ENCODE measurements at places on chromosomes 2 and 18. TPM values are rescaled to one million over a fixed set of nuclear protein-coding genes. Genes with fewer than 3 reads are reported as not detected.

Gene AGXT
- not detected for total RNA-seq

Gene ALK
- total RNA-seq: not detected

Gene KLHL30
- under 0.01 TPM for total RNA-seq

Gene IL18R1
- 0.18 TPM for total RNA-seq

Gene CSRNP3
- 0.72 TPM for total RNA-seq

Gene TGFA
- total RNA-seq: not detected

Gene NYAP2
- not detected for total RNA-seq

Gene AFF3
- total RNA-seq: 13.9 TPM

Gene NCKAP5
- total RNA-seq: 3.9 TPM

- no peak overlapping the region for H3K4me3 ChIP-seq
- no peaks in the 10 kb centered on the region for H3K27me3 ChIP-seq
- no peaks in the 10 kb centered on the region for H3K4me1 ChIP-seq
These were observed 1327.1 kb upstream of the ZEB2 start for GRCh38 chr2:145846982-145847381.

GRCh38 chr2:53969968-53970723 is 647 bp downstream of the PSME4 start:
- peak overlapping the region; percentile 80 for H3K27ac ChIP-seq
- H3K27me3 ChIP-seq: no peaks in the 10 kb centered on the region
- peaks cover 1% of the 10 kb centered on the region for H3K36me3 ChIP-seq

GRCh38 chr2:45975752-45976517 is 321.3 kb upstream of the EPAS1 start:
- no peaks in the 10 kb centered on the region for H3K4me1 ChIP-seq
- H3K27ac ChIP-seq: no peak overlapping the region
- no peaks in the 10 kb centered on the region for H3K27me3 ChIP-seq
- H3K4me3 ChIP-seq: no peak overlapping the region
- no peaks in the 10 kb centered on the region for H3K36me3 ChIP-seq

GRCh38 chr2:232476045-232476444 is 11.6 kb downstream of the ECEL1 start:
- DNase-seq: no peak
- H3K4me3 ChIP-seq: no peak overlapping the region
- peaks cover 48% of the 10 kb centered on the region for H3K27me3 ChIP-seq
- no peak overlapping the region for H3K27ac ChIP-seq

GRCh38 chr2:232398293-232399034 is 8.2 kb upstream of the ALPG start:
- no peak for DNase-seq
- H3K27me3 ChIP-seq: peaks cover 9% of the 10 kb centered on the region
- no peak overlapping the region for H3K27ac ChIP-seq
- no peaks in the 10 kb centered on the region for H3K36me3 ChIP-seq
- H3K4me1 ChIP-seq: no peaks in the 10 kb centered on the region
- H3K4me3 ChIP-seq: no peak overlapping the region

GRCh38 chr2:212814941-212815340 is 276.3 kb upstream of the ERBB4 start:
- DNase-seq: no peak
- no peaks in the 10 kb centered on the region for H3K27me3 ChIP-seq
- no peaks in the 10 kb centered on the region for H3K4me1 ChIP-seq
- no peak overlapping the region for H3K4me3 ChIP-seq
- no peaks in the 10 kb centered on the region for H3K36me3 ChIP-seq

- H3K36me3 ChIP-seq: no peaks in the 10 kb centered on the region
- DNase-seq: no peak
- peaks cover 70% of the 10 kb centered on the region for H3K27me3 ChIP-seq
These were observed 15.4 kb downstream of the ALPG start for GRCh38 chr2:232422051-232422450.

- H3K36me3 ChIP-seq: no peaks in the 10 kb centered on the region
- H3K27me3 ChIP-seq: peaks cover 2% of the 10 kb centered on the region
- no peak overlapping the region for H3K27ac ChIP-seq
- no peaks in the 10 kb centered on the region for H3K4me1 ChIP-seq
- H3K4me3 ChIP-seq: no peak overlapping the region
These were observed 309.9 kb upstream of the PKDCC start for GRCh38 chr2:41737888-41738287.

- H3K27ac ChIP-seq: no peak overlapping the region
- no peaks in the 10 kb centered on the region for H3K36me3 ChIP-seq
- H3K4me3 ChIP-seq: no peak overlapping the region
- no peak for DNase-seq
- no peaks in the 10 kb centered on the region for H3K4me1 ChIP-seq
These were observed 198.4 kb downstream of the NYAP2 start for GRCh38 chr2:225597911-225598310.

- no peaks in the 10 kb centered on the region for H3K27me3 ChIP-seq
- H3K36me3 ChIP-seq: peaks cover 3% of the 10 kb centered on the region
- H3K27ac ChIP-seq: peak overlapping the region; percentile 92
- no peak for DNase-seq
These were observed 24.1 kb upstream of the RABL2A start for GRCh38 chr2:113602869-113603466.

DNA sequence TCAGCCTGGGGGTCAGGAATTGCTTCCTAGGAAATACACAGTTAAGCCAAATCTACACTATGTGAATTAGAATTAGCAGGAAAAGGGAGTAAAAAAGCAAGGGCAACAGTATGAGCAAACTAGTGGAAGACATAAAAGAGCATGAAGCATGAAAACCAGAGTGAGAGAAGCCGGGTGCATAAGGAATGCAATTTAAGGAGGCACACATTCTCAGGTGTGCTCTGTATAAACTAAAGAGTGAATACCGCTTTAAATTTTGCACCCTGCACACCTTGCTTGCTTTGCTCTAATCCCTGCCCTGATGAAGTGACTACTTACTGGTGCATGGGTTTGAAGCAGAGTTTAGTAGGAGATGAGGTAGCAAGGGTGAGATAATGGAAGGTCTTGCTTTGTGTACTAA is 65.7 kb upstream of the EPHA4 start:
- no peak for DNase-seq
- no peak overlapping the region for H3K4me3 ChIP-seq
- H3K27ac ChIP-seq: no peak overlapping the region
- no peaks in the 10 kb centered on the region for H3K36me3 ChIP-seq
- H3K27me3 ChIP-seq: no peaks in the 10 kb centered on the region

DNA sequence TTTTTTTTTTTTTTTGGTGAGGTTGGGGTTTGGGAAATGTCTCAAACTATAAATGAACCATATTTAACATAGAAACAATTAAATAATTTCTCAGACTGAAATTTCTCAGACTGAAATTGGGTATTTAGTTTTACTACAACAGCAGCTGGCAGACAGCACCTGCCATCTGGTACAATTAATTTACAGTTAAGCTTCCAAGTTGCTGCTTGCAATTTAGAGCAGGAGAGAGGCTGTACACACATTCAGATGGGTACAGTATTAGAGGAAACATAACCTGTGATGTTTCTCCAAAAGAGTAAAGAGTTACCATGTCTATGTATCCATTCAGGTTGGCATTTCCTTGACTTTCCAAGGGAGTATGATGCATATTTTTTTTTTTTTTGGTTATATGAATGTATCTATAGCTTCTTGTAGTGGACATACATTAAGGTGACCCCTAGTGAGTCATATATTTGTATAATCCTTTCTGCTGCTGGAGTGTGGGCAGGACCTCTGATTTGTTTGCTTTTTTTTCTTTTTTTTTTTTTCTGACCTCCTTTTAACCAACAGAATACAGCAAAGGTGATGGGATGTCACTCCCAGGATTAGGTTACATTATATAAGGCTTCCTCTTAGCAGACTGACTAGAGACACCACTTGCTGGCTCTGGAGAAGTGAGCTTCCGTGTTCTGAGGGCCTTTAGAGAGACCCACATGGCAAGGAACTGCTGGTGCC is 201.7 kb downstream of the PTH2R start:
- H3K4me1 ChIP-seq: no peaks in the 10 kb centered on the region
- no peak overlapping the region for H3K4me3 ChIP-seq
- H3K27ac ChIP-seq: no peak overlapping the region
- H3K27me3 ChIP-seq: no peaks in the 10 kb centered on the region
- DNase-seq: no peak

DNA sequence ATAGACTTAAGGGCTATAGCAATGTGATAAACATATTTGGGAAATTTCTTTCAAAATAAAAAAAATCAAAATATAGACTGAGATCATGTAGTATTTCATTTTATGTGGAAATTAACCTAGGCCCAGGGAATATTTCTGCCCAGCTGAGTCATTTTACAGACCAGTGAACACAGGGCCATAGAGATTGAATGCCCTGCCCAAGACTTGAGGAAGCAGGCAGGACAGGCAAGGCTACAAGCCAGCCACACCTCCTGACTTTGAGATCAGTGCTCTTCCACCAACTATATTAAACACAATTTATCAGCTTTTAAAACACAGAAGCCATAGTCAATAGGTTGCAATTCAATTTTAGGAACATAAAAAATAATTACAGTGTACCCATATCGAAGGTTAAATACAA is 12.9 kb downstream of the CCDC148 start:
- H3K4me1 ChIP-seq: no peaks in the 10 kb centered on the region
- H3K27ac ChIP-seq: no peak overlapping the region
- H3K36me3 ChIP-seq: no peaks in the 10 kb centered on the region

- H3K4me1 ChIP-seq: peaks cover 3% of the 10 kb centered on the region
- H3K36me3 ChIP-seq: no peaks in the 10 kb centered on the region
- H3K27me3 ChIP-seq: peaks cover 3% of the 10 kb centered on the region
These were observed 10.5 kb upstream of the TTC39C start for GRCh38 chr18:24003903-24004640.

- no peaks in the 10 kb centered on the region for H3K36me3 ChIP-seq
- H3K27me3 ChIP-seq: no peaks in the 10 kb centered on the region
- H3K4me3 ChIP-seq: no peak overlapping the region
- peaks cover 10% of the 10 kb centered on the region for H3K4me1 ChIP-seq
- DNase-seq: no peak
These were observed 22.6 kb downstream of the METTL8 start for GRCh38 chr2:171411214-171411613.

GRCh38 chr2:157093666-157094065 is 163.8 kb upstream of the GALNT5 start:
- no peaks in the 10 kb centered on the region for H3K4me1 ChIP-seq
- no peak for DNase-seq
- no peak overlapping the region for H3K4me3 ChIP-seq
- no peaks in the 10 kb centered on the region for H3K27me3 ChIP-seq

- no peak overlapping the region for H3K4me3 ChIP-seq
- H3K27ac ChIP-seq: no peak overlapping the region
- DNase-seq: no peak
- H3K27me3 ChIP-seq: no peaks in the 10 kb centered on the region
- H3K4me1 ChIP-seq: peaks cover 1% of the 10 kb centered on the region
- peaks cover 7% of the 10 kb centered on the region for H3K36me3 ChIP-seq
These were observed 45.8 kb downstream of the DHX57 start for GRCh38 chr2:38829971-38830370.

Measured in IMR-90 (cell line).